ENCODE measurements at places on chromosomes 12 and 14.

GRCh38 chr14:102187568-102188001 is 47.9 kb downstream of the WDR20 start:
- no peak for DNase-seq

GRCh38 chr14:77133720-77134338 is 7.8 kb downstream of the ZDHHC22 start:
- DNase-seq: no peak

DNA sequence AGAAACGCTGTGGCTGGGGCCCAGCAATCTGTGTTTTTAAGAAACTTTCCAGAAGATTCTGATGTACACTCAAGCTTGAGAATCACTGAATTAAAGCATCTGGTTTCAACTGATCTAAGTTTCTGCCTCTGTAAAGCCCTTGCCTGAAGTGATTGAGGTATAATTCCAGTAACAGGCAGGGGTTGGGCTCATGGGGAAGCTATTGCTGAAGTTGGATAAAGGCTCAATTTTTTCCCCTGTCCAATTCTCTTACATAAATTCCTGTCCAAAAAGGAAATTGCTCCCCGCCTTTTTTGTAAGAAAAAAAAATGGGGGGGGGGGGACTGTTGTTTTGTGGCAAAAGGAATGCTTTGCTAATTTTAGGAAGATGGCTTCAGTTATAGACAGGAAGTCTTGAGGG is 337.4 kb downstream of the NUAK1 start:
- DNase-seq: no peak

- DNase-seq: no peak
These were observed 44.3 kb upstream of the HSPB8 start for GRCh38 chr12:119134284-119135072.

- DNase-seq: no peak
These were observed 64.4 kb downstream of the C12orf42 start for GRCh38 chr12:103431387-103431786.

DNA sequence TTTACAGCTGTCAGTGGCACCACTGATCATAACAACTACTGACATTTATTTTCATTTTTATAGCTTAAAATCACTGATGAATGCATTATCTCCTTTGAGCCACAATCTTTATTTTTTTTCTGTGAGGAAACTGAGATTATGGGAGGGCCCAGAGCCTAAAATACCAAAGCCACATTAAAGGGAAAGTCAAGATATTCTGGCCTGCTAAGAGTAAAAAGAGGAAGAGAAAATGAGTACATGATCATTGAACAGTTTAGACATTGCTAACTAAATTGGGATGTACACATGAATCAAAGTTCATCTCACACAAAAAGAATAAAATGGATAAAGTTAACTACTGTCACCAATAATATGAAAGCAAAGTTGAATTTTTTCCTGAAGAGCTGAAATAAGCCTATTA is 170.5 kb upstream of the GARIN2 start:
- no peak for DNase-seq

GRCh38 chr14:30445852-30446251 is 113.1 kb upstream of the G2E3 start:
- DNase-seq: no peak

- DNase-seq: no peak
These were observed 66.0 kb downstream of the ARL6IP4 start for GRCh38 chr12:123046431-123046830.

DNA sequence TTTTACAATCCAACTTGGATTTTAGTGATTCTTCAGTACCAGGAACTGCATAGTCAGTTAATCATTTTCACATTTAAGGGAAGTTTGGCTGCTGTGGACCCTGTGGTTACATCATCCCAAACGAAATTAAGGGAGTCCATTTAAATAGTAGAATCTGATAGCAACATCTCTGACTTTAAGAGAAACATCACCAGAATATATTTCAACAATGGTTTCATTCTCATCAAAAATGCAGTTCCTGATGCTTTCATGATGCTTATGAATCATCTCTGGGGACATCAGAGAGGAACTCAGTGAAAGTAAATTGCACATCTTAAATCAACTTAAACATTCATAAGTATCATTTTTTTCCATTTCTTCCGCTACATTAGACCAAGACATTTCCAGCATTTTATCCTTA is 1170.7 kb downstream of the FSCB start:
- no peak for DNase-seq

DNA sequence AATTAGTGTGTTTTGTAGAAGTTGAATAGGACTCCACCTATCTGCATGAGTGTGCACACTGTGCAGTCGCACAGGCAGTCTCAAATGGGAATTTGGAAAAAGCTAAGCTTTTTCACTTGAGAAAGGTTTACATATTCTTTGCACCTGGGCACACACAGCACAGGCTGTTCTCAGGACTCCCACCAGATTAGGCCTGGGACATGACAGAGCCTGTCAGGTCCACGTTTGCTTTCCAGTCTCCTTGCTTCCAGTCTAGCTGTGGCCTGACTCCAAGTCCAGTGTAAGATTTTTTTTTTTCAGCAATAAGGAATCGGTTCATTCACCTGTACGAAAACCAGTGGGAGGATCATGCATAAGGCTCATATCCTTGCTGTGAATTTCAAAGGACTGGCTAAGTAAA is 181.3 kb downstream of the ZFP36L1 start:
- no peak for DNase-seq

- DNase-seq: no peak
These were observed 52.3 kb downstream of the IPO8 start for GRCh38 chr12:30643366-30643765.

DNA sequence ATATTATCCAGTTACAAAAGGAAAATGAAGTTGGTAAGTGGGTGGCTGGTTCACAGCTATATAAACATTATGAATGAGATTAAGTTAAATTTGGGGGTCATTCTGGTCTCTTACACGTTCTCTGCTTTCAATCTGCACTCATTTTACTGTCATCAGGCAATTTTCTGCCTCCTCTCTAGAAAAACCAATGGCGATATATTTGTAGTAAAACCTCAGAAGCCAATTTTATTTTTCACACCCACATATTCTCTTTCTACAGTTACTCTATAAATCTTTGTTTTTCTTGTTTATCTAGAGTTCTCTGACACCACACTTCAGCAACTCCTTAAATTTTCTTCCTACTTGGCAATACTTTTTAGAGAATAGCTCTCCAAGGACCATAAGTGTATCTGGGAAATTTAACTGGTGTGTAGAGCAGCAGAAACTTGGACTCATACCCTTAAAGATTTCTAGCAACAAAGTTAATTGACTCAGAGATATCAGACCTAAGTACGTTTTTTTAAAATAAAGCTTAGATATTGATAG is 926.9 kb downstream of the TMTC2 start:
- DNase-seq: no peak

- DNase-seq: no peak
These were observed 241.6 kb upstream of the NOVA1 start for GRCh38 chr14:26839481-26839880.

GRCh38 chr12:19306366-19306765 is 132.9 kb upstream of the AEBP2 start:
- no peak for DNase-seq

- no peak for DNase-seq
These were observed 377.9 kb downstream of the CCDC91 start for GRCh38 chr12:28568118-28568517.

DNA sequence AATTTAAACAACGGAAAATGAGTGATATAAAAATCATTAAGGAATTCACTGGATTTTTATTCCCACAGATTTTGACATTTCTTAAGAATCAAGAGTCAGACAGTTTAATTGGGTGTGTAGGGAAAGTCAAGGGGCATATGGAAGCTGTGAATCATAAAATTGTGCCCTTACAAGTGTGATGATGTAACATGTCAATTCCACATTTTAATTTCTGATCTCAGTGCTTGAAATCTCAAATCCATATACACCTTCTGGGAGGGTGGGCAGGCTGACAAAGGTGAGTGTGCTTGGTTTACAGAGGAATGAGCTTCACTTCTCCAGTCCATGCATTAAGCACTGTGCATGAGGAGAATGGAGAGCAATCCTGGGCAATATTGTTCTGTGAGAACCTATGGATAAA is 1.0 kb upstream of the KRT6A start:
- no peak for DNase-seq

Measured in activated CD8-positive, alpha-beta memory T cell treated with anti-CD3 and anti-CD28 coated beads for 1 hour (primary cell).